ENCODE measurements at places on chromosomes 5 and 9.

- DNase-seq, result no peak
Observed at GRCh38 chr5:6342689-6343315, 35.5 kb downstream of the MED10 start.

GRCh38 chr9:16033921-16034691, 481.3 kb downstream of the CCDC171 start:
- DNase-seq, result no peak

DNA sequence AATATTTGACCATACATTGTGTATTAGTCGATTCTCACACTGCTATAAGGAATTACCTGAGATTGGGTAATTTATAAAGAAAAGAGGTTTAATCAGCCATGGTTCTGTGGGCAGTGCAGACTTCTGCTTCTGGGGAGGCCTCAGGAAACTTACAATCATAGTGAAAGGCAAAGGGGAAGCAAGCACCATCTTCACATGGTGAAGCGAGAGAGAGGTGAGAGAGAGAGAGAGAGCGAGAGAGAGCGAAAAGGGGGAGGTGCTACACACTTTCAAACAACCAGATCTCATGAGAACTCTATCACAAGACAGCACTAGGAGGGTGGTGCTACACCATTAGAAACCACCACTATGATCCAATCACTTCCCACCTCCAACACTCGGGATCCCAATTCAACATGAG, 4.1 kb upstream of the GRAMD2B start:
- no peak for DNase-seq

- DNase-seq, result no peak
Observed at GRCh38 chr5:13350767-13351166, 593.7 kb downstream of the DNAH5 start.

DNA sequence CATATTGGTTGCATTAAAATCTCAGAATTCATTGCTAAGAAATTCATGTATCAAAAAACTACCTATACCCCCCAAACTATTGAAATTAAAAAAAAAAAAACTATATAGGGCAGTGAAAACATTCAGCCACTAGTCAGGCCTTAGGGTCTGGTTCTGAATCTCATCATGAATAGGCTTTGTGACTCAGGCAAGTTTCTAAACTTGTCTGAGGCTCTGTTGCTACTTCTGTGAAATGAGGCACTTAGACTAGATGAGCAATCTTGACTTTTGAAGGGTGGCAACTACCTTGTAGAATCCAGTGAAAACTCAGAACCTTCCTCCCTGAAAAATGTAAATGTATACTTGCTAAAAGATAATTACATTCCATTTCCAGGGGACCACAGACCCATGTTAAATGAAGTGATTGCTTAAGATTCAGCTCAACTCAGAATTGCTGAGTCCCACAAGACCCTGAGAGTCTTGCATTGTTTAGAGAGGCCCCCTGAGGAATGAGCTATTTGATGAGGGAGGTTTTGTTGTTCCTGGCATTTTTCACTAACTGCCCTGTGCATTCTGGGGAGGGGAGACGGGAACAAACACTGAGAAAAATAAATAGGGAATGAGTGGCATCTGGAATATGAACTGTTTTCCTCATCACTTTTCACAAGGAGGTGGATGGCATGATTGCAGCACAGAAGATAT, 29.5 kb downstream of the RAI14 start:
- DNase-seq, result no peak

DNA sequence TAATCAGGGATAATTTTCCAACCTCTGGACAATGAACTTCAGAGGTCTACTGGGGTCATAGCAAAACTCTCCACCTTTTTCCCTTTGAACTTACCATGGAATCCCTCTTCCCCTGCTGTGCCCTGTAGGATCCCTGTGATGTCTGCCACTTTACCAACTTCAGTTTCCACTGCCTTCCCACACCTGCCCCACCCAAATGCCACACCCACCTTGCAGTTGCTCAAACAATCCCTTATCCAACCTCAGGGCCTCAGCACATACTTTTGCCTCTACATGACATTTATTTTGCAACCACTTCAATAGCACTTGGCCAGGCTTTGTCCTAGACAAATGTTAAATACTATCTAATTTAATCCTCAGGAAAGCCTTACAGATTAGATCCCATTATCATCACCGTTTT, 463.7 kb upstream of the WWC1 start:
- no peak for DNase-seq

DNA sequence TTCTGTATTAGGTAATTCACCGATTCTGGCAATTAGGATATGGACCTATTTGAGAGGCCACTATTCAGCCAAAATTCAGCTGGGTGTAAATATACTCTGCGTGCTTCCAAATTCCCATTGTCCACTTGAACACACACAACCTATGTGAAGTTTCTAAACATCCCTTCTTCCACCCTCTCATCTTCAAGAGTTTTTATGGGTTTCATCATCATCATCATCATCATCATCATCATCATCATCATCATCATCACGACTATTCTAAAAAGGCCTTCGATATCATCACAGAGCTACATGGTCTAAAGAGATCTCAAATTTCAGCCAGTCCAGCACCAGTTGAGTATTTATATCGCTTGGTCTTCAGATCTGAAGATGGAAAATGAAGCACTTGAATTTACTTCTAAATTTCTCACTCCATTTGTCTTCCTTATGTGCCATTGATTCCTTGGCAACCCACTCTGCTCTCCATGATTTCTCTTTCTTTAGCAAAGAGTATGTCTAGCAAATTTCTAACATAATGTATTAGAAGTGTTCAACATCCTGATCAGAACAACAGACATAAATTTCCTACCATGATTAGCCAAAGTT, 49.2 kb upstream of the HMHB1 start:
- no peak for DNase-seq

GRCh38 chr9:38226491-38226951, 157.5 kb upstream of the SHB start:
- DNase-seq, result no peak

GRCh38 chr5:53126521-53126920, 17.0 kb upstream of the MOCS2 start:
- no peak for DNase-seq

DNA sequence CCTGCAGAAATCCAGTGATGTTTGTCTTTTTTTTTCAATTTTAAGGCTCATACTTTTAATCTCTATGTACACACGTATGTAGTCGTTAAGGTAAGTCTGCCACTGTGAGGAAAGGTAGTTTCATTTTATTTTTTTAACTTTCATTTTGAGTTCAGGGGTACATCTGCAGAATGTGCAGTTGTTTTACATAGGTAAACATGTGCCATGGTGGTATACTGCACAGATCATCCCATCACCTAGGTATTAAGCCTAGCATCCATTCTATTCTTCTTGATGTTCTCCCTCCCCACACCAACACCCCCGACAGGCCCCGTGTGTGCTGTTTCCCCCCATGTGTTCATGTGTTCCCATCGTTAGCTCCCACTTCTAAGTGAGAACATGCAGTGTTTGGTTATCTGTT, 19.7 kb downstream of the MUSK start:
- DNase-seq, result no peak

GRCh38 chr5:131786900-131787692, 9.7 kb downstream of the FNIP1 start:
- DNase-seq, result no peak

DNA sequence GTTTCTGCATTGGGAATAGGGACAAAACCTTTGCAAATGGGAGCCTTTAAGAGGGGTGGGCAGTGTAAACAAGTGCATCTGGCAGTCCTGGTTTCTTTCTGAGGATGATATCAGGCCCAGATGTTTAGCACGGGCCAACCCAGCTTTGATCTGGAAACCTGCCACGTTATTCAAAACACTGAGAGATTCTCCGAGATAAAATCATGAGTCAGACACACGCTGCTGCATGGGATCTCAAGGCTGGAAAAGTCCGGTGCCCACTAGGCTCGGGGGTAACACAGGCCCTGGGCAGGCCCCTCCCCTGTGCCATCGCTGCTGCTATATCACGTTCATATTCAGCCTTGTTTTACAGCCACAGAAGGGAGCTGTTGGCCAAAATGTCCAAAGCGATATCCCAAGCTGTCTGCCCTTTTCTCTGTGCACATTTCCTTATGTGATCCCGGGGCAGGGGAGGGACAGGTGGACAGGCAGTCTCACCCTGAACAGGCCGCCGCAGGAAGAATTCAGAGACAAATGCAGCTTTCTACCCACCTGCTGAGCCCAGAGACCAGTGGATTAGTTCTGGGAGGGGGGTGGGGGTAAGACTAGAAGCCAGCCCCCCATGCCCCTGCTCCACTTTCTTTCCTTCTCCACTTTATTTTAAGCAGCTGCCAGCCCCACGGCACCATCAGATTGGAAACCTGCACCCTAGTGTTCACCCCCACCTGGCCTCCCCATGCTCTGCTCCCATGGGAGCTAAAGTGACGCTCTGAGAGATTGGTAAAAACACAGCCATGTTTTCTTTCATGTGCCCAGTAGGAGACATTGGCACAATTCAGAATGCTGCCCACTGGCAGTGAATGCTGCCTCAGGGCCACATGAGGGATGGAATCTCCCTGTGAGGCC, 63.1 kb downstream of the TMOD1 start:
- DNase-seq, result no peak

DNA sequence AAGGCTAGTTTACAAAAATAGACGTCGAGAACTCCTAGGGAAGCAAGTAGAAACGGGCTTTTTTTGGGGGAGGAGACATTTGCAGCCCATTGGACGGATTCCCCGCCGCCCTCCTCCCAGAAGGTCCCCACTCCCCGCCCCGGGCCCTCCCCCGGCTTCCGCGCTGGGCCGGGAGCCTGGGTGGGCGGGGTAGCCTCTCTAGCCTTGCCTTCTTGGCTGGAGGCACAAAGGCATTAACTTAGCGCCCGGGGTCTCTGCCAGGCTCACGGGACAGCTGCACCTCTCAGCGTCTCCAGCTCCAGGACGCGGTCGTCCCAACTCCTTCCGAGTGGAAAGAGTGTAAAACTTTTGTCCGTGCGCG, at the start of gene DMRTA1:
Gene DMRTA1, plus strand, starts transcription at position 236 of the 361 bp plus-strand sequence. CDS start 242 bp downstream, outside the sequence.
- no peak for DNase-seq

- no peak for DNase-seq
Observed at GRCh38 chr5:43661102-43661501, 58.1 kb downstream of the NNT start.

- no peak for DNase-seq
Observed at GRCh38 chr5:154997746-154998145, 15.8 kb upstream of the KIF4B start.

- no peak for DNase-seq
Observed at GRCh38 chr5:152151113-152151512, 226.5 kb upstream of the GLRA1 start.

DNA sequence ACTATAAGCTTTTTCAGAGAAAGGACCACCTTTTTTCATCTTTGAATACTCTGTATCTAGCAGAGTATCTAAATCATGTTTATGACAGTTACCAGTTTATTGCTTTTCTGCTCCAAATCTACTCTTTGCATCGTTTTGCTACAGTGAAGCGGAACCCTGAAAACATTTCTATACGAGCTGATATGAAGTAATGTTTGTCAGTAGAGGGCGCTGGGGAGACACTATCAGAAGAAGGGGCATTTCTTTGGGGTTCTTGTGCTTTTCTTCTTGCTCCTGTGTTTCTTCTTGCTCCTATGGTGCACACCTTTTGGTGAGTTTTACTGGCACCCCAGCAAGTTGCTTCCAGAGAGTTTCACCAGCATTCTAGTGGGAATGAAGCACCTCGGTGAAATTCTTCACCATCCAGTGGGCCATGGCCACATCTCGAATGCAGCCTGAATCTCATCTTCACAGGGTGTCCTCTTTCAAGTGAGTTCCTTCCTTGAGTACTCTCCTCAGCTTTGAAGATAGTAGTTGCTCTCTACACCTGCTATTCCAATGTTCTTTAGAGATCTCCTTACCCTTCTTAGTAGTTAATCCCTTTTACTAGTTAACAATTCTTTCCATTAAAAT, 98.4 kb downstream of the FGF1 start:
- peak; percentile 13 for DNase-seq

DNA sequence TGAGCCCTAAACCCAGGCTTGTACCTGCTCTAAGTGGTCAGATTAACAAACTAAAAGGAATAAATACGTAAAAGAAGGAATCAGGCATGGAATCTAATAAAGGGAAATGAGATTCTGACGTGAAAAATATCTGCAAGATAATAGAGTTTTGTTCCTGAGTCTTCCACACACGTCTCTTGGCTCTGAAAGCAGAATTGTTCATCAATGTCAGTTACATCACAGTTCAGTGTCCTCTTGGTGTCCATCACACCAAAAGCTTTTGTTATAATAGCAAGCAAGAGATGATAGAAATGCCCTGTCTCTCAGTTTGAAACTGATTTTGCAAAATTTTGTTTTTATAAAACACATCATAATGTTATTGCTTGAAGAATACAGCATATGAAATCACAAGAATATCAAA, 34.7 kb upstream of the NMUR2 start:
- DNase-seq, result no peak

GRCh38 chr9:134316449-134317160, 9.7 kb upstream of the RXRA start:
- peak; percentile 61 for DNase-seq

GRCh38 chr5:65152131-65152530, 329.6 kb downstream of the ADAMTS6 start:
- DNase-seq, result no peak

GRCh38 chr5:171770153-171770552, 15.5 kb upstream of the SMIM23 start:
- DNase-seq, result no peak

GRCh38 chr9:113274474-113275156, 757 bp downstream of the CDC26 start:
- DNase-seq, result peak; percentile 57

GRCh38 chr9:131800843-131801242, 61.0 kb upstream of the RAPGEF1 start:
- no peak for DNase-seq

DNA sequence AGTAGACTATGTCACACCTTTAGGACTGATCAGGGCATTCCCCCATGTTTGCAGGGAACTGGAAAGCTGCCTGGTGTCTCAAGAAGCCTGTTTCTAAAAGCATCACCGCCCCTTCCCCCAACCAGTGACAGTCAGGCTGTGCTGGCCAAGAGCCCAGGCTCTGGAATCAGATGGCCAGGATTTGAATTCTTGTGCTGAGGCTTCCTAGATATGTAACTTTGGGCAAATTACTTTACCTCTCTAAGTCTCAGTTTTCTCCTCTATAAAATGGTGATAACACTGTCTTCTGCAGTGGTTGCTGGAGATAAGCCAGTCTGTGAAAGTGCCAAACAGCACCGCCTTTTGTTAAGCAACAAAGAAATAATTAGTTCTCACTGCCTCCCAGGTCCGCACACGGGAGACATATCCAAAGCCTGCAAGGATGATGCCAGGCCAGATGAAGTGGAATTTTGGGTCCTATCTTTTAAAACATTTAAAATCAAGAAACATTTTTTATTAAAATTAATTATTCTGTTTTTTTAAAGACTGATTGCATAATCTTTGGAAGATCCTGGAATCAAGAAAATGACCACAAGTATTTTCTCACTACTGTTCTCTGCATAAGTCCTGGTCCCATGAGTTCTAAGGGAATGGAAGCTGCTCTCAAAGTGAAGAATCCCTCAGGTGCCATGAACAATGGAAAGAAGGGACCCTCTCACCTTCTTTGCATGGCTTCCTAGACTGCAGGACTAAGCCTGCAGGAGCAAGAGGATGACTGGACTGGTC, 13.9 kb downstream of the SLC31A2 start:
- DNase-seq, result no peak

GRCh38 chr5:13831351-13831750, 113.1 kb downstream of the DNAH5 start:
- no peak for DNase-seq

GRCh38 chr9:37026113-37026930, 7.7 kb downstream of the PAX5 start:
- no peak for DNase-seq

Measured in CD4-positive, alpha-beta memory T cell (primary cell).